ENCODE measurements at places on chromosomes 11 and 22.

DNA sequence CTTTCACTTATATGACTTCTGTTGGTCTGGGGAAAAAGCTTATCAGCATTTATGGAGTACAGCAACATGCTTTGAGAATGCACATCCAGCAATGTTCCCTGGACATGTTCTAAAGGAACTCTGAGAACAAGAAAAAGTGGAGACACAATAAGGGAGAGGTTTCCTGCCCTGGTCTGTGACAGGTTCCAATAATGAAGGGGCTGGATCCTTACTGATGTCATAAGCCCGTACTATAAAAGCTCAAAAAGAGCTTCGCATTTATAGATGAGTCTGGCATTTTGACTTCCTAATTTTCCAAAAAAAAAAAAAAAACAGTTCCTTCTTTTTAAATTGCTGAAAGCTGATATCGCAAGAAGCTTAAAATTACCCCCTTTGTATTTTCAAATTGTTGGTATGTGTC, 129.1 kb downstream of the MPPED2 start:
- no peak for DNase-seq

DNA sequence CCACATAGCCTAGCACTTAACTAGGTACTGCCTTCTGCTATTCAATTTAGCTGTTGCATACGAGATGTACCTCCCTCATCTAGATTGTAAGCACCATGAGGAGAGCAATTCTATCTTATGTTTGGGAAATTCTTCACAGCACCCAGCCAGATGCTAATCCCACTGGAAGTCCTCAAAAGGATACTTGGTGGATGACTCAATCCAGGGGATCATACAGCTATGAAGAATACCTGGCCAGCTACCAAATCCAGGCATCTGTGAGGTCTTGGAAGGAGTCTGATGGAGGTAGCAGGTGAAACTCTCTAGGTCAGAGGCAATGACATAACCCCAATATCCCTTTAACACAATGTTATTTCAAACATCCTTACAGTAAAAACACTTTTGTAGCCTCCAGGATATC, 167.8 kb upstream of the NCAM1 start:
- no peak for DNase-seq

- peak; percentile 16 for DNase-seq
Observed at GRCh38 chr11:73570415-73571114, 27.3 kb downstream of the FAM168A start.

DNA sequence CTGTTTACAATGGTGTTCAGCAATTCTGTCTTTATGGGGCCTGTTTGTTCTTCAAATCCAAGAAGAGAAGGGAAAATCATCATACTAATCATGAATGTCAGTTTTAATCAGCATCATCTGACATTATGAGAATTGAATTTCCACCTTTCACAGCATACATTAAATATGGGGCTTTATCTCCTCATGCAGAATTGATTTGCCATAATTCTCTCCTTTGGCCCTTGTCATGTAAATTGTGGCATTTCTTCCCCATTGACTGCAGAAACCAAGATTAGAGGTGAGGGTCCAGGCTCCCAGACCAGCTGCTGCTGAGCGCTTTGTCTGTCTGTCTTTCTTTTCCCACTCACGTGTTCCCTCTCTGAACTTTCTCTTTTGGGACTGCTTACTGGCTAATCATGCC, 232.1 kb upstream of the NAV2 start:
- DNase-seq = no peak

DNA sequence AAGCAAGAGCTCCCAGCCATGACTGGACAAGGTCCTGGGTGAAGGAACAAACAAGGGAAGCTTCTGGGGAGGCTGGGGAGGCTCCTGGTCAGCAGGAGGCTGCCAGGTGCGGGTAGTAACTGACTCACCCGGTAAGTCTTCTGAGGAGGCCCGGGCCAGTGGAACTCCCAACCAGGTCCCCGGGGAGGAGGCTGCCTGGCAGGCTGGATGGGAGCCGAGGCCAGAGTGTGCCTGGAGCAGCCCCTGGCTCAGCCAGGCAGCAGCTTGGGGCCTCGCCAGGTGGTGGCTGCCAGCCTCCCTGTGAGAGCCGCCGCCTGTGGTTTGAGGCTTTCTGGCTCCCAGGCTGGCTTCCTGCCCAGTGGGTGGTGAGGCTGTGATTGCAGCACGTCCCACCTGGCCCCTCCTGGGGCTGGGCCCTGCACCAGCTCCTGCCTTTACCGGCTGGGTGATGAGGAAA, 46.2 kb downstream of the IGF2 start:
- DNase-seq = no peak

GRCh38 chr11:109096266-109096665, 325.7 kb upstream of the C11orf87 start:
- no peak for DNase-seq

- no peak for DNase-seq
Observed at GRCh38 chr11:48017831-48018527, 37.6 kb downstream of the PTPRJ start.

All from NCI-H774 (cell line).